ENCODE measurements at places on chromosomes 5 and 9.

DNA sequence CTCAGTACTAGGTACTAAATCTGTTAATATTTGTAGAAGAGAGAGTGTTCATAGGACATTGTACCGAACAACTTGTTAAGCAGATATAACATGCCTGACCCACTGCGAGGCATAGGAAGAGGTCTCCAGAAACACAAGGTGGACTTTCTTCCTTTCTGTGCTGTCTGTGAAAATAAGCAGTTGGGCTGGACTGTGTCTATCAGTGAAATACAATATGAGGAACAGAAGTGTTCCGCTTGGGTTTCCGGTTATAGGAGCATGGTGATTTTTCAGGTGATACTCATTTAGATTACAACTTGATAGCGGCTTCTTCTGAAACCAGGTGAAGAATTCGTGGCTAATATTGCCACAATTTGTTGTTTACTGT, 60.9 kb upstream of the TLR4 start:
- DNase-seq, result no peak

DNA sequence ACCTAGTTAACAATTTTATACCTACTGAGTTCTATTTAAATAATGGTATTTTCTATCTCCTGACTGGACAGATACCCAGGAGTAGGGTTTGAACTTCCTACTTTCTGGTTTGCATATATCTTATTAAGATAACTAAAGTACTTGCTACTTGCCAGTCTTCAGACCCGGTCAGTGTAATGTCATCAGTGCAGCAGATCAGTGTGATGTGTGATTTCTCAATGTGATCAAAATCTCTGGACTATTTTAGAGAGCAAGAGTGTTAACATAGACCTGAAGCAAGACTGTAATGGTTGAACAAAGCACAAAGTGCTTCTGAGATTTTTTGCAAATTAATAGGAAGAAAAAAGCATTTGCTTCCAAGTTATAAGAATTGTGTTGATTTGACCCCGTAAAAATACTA, 6.8 kb downstream of the TMEM38B start:
- DNase-seq, result no peak

DNA sequence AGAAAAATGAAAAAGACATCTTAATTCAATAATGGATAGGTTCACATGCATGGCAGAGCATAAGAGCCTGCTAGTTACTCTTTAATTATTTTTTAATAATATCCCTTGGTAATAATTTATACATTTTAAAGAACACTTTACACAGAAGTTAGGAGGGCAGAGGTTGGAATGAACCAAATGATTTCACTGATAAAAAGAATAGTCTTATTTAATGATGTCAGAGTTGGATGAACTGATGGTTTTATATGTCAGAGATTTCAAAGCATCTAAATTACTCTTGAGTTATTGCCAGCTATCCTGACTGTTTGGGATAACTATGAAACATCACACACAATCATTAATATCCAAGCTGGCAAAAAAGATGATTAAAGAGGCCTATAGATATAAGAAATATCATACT, 244.8 kb downstream of the CSNK1G3 start:
- DNase-seq, result no peak

GRCh38 chr9:120474591-120475243, 105.2 kb downstream of the CDK5RAP2 start:
- DNase-seq, result no peak

- no peak for DNase-seq
Observed at GRCh38 chr9:95513711-95514110, 3.1 kb downstream of the PTCH1 start.

DNA sequence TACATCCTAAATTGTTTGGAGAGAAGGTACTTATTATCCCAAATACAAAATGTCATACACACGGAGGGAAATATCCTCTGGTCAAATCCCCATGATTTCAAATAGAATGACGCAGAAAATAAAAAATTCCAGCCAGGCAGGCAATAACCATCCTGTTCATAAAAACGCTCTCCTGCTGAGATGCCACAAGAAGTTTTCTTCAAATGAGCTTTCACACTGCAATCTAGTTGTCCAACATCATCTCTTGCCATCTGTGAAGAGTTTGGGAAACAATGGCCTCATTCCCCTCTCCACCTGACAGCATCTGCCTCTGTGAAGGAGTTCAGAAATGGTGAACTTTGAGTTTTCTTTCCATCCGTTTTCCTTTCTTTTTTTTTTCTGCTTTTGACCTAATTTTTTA, 83.3 kb upstream of the SLC30A5 start:
- DNase-seq, result no peak

DNA sequence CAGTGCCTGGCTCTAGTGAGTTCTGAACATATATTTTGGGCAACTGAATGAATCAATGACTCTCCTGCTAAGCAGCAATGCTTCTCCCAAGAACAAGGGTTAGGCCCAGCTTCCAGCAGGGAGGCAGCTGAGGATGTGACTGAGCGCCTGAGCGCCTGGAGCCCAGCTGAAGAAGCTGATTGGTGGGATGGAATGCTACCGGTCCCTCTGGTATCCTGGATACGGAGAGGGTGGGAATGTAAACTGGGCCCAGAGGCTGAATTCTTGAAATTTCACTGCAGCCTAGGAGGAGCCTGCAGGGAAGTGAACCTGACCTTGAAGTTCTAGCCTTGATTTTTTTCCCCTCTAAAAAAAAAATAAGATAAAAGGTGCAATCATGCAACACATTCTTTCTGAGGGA, 43.2 kb downstream of the WWC1 start:
- DNase-seq, result no peak

GRCh38 chr9:134694368-134694665, 52.7 kb downstream of the COL5A1 start:
- no peak for DNase-seq

DNA sequence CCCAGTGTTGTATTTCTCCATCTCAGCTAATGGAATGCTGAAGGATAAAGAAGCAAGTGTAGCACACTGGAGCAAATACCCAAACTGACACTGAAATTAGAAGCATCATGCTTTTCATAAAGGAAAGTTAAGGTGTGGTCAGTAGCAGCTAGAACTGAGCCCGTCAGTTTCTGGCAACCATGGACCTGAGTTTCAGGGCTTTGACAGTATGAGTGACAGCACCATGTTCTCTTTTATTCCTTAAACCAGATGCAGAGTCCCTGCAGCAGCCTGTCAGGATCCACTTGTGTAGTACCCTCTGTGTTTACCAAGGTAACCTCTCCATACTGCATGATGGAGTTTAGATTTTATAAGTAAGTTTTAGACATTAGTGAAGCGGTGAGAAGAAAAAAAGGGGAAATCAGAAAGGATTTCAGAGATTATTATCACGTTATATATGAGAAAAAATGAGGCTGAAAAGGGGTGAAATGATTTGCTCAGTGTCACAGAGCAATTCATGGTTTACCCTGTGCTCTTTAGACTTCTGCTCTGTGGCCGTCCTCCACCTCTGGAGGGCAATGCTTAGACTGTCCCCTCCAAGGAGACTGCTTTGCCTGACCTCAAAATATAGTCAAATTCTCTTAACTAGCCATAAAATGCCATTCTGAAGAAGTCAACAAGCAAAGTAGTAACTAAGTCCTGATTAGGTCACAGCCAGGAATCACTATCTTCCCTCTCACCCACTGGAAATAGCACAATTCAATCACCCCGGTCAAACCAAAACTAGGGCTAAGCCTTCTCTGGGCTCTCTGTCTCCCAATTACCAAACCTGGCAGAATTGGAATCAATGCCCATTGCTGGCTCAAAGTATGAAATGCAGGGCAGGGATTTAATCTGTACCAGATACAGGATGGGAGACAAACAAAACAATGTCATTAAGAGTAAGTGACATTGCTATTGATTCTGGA, 10.5 kb upstream of the MYOT start:
- no peak for DNase-seq

- no peak for DNase-seq
Observed at GRCh38 chr5:69528035-69528434, 32.0 kb upstream of the GTF2H2C start.

GRCh38 chr9:22119522-22120158, 110.5 kb upstream of the CDKN2B start:
- no peak for DNase-seq

GRCh38 chr9:129482521-129483414, 138.1 kb downstream of the C9orf50 start:
- peak; percentile 84 for DNase-seq

DNA sequence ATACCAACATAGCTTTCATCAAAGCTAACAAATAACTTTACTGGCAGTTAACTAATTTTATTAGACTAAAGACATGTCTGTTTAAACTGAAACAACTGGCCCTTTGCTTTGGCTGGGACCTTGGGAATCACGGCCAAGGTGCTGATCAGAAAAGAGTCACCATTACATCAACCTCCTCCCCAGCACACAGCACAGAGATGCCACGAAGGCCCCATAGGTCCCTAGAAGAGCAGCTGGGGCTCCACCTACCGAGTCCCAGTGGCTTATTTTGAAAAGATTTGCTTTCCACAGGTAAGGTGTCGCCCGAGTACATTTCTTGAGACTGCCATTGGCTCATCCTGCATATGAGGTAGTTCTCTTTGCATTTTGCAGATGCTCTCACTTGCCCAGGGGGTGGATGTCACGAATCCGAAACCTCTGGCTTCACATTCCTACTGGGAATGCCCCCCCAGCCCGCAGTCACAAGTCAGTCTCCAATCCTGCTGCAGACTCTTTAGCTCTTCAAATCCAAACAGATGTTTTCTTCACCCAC, 18.8 kb upstream of the HSD17B3 start:
- DNase-seq, result no peak

DNA sequence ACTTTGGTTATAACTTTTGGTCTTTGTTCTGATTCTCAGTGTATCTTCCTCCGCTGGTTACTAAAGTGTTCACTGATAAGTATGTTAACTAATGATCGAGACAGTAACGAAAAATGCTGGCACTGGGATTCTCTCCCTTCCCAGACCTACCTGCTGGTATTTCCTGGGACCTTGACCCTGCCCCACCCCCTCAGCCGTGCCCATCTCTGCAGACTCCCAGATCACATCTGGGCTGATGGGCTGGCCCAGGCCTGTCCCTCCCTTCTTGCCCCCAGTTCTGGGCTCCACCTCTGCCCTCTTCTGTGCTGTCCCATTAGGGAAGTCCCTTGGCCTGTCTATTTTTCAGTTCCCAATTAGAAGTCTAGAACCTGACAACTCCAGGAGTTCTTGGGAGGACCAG, 46.9 kb downstream of the NEURL1B start:
- DNase-seq, result no peak

GRCh38 chr9:37966412-37967013, 62.6 kb upstream of the SLC25A51 start:
- DNase-seq, result no peak

GRCh38 chr9:36559036-36559695, 13.5 kb upstream of the MELK start:
- no peak for DNase-seq

- no peak for DNase-seq
Observed at GRCh38 chr9:110126986-110127864, 80.7 kb downstream of the C9orf152 start.

- no peak for DNase-seq
Observed at GRCh38 chr9:100718717-100719116, 140.8 kb downstream of the CAVIN4 start.

DNA sequence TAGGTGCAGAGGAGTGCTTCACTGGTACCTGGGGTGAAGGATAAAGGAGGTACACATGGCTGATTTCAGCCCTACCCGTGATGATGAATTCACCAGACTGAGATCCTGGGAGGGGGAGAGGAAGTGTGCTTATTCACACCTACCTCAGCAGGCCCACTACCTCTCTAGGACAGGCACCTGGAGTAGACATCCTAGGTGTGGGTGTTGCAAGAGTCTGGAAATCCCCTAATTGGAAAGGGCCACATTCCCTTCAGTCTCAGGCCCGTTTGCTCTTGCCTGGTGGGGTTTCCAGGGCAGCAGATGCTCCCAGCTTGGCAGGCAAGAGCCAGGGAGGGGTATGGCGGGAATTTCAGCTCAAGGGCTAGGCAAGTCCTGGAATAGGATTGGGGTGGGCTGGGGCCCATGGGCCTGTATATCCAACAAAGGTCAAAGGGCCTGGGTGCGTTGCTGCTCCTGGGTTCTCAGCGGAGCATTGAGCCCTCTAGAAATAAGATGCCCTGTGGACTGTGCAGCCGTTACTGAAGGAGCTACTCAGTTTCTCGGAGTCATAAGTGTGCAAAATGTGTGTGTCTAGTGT, 5.8 kb upstream of the CCL21 start:
- no peak for DNase-seq

DNA sequence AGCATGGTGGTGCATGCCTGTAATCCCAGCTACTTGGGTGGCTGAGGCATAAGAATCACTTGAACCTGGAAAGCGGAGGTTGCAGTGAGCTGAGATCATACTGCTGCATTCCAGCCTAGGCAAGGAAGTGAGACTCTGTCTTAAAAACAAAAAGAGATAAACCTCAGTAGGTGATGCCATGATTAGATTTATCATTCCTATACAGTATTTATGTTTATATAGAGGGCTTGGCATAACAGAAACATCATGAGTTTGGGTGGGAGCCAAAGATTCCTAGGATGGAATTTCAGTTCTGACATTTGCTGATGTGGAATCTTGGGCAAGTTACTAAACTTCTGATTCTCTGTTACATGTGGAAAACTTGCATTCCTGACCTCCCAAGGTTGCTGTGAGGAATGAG, 22.3 kb downstream of the RFK start:
- no peak for DNase-seq

GRCh38 chr9:127049044-127049443, 73.4 kb downstream of the ANGPTL2 start:
- peak; percentile 44 for DNase-seq

- no peak for DNase-seq
Observed at GRCh38 chr9:136244122-136244968, 1.3 kb downstream of the QSOX2 start.

- no peak for DNase-seq
Observed at GRCh38 chr9:122133263-122133983, 26.2 kb downstream of the NDUFA8 start.

- DNase-seq, result no peak
Observed at GRCh38 chr9:93922535-93922934, 32.6 kb downstream of the BARX1 start.

- no peak for DNase-seq
Observed at GRCh38 chr9:114745108-114745848, 60.6 kb downstream of the TNFSF15 start.

DNA sequence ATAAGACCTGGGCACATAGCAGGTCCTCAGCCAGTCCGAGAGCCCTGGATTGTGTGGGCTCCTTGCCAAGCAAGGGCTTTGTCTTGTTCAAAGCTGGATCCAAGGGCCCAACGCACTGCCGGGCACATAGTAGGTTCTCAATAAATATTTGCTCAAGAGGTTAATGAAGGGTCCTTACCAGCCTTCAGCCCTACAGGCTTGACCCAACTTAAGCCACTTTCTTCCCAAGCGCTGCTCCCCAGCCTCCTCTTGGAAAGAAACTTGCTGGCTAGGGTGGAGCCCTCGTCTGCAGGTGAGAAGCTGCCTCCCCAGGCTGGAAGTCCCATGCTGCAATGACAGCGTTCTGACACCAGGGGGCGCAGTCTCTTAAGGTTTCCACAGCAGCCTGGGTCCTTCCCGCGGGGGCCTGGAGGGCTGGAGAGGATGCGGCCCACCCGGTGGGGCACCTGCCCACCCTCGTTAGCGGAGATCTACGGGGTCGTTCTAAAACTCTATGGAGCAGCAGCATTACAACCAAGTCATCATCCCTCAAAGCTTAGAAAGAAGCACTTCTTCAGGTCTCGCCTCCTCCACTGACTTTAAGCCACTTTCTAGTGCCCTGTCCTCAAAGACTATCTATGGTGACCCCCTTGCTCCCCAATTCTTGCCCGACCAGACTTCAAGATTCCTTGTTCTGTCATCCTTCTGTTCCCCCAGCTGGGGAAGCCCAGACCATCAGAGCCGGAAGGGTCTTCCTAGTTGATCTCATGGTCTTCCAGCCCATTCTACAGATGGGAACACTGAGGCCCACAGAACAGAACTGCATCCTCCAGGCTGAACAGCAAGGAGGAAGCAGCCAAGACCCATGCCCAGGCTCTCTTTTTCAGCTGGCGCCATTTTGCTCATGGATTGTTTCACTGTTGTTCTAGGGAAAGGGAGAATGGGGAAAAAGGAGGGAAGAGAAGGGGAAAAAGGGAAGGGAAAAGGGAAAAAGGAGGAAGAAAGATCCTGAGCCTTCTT, 115.4 kb downstream of the LHX2 start:
- DNase-seq, result peak; percentile 67

All from NCI-H774 (cell line).